ENCODE measurements at places on chromosomes 1 and 21. TPM values are rescaled to one million over a fixed set of nuclear protein-coding genes. Genes with fewer than 3 reads are reported as not detected.

The ATP13A2 gene
- total RNA-seq, result 44.4 TPM

The DYNLT5 gene
- total RNA-seq, result not detected

The LENEP gene
- not detected for total RNA-seq

The BCAN gene
- total RNA-seq, result not detected

The WNT9A gene
- total RNA-seq, result 0.18 TPM

The LEMD1 gene
- not detected for total RNA-seq

The PPCS gene
- total RNA-seq, result 45.3 TPM

The GJB5 gene
- total RNA-seq, result not detected

The SPRR5 gene
- total RNA-seq, result not detected

The SPRR4 gene
- total RNA-seq, result not detected

DNA sequence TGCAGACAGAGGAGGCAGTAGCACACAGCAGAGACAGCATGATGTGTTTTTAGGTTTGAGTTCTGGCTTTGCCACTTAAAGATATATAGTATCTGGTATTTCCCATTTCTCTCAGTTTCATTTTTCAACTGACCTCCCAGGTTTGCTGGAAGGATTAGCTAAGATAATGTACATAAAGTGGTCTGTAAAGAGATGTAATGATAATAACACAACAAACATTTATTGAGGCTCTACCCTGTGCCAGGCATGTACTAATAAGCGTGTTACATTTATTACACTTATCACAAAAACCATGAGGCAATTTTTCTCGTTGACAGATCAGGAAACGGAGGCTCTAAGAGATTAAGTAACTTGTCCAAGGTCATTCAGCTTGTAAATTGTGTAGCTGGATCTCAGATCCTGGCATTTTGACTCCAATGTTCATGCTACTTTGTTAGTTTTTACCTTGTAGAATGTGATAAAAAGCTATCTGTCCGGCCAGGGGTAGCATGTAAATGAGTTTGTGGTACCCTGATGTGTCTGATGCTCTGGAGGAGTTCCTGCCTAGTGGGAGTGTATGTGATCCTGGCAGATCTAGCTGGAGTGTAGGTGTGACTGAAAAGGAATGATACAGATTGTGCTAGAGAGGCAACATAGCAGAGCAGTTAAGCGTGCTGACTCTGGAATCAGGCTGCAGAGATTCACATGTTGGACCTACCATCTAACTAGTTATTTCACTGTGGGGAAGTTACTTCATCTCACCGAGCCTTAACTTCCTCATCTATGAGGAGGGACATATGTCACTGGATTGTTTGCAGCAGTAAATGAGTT, 146.6 kb downstream of the VPS13D start:
- no peak for DNase-seq

- DNase-seq, result peak; percentile 17
Observed at GRCh38 chr1:156025876-156026275, 5.1 kb upstream of the SSR2 start.

DNA sequence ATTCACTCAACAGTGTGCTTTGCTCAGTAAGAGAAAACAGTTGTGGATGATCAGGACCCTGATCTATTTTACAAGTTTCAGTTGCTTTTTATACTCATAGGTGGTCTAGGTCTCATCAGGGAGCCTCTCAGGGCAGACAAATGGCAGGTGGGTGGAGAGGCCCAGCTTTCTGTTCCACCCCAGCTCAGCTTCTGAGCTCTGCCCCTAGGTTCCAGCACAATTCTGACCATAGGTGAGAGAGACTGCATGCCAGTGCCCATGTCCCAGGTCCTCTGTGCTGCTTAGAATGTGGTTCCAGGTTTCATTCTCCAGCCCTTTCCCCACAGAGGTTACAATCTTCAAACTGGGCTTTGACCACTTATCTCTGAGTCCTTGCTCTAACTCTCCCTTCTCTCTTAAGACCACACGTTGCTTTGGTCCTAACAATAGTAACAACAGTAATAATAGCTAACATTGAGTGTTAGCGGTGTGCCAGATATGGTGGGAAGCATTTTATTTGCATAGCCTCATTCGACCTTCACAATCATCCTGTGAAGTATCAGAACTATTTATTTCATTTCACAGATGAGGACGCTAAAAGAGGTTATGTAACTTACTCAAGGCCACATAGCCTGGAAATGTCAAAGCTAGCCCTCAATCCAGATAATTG, 19.6 kb upstream of the DUSP10 start:
- DNase-seq, result no peak

DNA sequence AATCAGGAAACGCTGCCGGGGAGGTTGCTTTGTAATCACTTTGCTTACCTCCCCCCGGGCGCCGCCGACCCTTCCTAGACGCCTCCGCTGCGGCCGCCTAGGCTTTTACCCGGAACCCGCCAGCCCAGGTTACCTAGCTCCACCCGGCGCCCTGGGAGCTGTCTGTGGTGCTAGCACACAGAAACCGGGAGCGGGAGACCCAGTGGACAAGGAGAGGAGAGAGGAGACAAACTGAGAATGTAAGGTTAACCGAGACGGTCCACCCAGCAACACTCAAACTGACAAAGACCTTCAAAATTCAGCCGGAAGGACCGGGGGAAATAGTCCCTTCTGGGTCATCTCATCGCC, 9.8 kb downstream of the BARHL2 start:
- DNase-seq, result no peak

DNA sequence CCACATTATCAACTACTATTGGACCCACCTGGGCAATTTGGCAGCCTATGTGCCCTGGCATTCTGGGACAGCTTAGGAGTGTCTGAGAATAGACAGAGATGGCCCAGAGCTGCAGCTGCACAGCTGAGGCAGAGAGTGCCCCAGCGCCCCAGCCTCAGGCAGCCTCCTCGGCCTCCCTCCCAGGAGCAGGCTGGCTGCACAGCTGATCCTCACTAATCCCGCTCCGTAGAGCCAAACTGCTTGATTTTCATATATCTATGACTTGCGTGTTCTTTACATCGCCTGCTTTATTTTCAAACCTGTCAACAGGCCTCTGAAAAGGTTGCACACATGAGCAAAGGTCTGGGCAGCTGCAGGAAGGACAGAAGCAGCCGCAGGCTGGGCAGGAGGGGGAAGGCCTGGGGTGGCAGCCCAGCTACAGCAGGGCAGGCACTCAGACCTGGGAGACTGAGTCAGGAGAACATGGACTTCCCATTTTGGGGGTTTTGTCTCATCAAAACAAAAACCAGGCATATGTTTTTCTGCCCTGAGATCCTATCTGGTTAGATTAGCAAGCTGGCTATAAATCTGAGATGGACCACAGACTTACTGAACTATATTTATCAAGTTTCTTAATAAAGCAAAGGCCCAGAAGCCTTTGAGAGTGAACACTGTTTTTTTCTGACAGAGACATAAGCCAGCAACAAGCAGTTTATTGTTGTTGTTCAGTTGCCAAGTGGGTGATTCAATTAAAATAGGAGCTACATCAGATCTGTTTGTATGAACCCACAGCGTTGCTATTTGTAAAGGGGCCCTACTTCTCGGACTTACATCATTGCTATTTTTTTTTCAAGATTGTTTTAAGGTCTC, 301.8 kb upstream of the DUSP10 start:
- DNase-seq, result no peak

GRCh38 chr1:67816506-67816905, 16.8 kb downstream of the GNG12 start:
- no peak for DNase-seq

GRCh38 chr1:158203693-158204457, 23.2 kb downstream of the CD1D start:
- no peak for DNase-seq

DNA sequence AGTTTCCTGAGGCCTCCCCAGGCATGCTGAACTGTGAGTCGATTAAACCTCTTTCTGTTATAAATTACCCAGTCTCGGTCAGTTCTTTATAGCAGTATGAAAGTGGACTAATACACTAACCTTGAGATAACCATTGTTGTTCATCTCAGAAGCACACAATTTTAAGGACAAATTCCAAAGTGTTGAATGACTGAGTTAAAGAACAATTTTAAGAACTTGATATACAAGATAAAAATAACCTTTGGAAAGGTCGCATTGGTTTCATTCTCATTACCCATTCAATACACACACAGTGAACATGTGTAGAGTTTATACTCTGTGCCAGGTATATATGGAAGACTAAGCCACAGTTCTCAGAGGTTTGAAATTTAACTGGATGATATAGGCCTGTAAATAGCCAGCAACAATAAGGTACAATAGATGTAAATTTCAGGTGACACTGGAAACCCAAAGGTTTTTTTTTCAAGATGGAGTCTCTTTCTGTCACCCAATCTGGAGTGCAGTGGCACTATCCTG, 19.1 kb upstream of the SRSF10 start:
- no peak for DNase-seq

DNA sequence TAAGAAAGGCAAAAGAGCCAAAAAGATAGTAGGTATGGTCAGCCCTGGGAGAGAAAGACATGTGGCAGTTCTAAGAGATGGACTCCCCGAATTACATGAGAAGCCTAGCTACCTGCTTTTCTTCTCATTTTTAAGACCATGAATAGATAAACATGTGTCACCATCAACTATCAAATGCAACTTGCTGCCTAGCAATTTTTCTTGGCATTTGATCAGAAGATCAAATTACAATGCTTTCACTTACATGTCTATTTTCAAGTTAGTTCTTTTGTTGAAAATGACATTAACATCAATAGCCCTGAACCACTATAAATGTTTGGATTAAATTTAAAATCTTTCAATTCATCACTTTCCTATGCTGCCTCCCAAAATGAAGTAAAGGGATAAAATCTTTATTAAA, 212.3 kb downstream of the HHIPL2 start:
- no peak for DNase-seq

DNA sequence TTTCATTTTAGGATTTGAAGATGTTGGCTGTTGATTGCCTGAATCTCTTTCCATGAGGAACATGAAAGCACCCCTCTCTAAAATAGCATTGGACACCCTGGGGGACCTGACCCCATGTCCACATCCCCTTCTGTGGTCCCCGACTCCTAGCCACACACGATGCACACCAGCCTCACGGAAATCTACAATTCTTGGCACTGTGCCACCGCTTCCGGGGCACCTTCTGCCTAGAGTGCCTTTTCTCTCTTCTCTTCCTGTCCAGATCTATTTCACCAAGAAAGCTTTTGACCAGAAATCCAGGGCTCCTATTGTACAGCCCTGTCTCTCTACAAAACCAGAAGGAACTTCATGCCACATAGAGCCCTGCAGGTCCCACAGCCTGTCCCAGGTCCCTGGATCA, 50.3 kb downstream of the MYSM1 start:
- DNase-seq, result no peak

GRCh38 chr1:9340172-9340854, 47.6 kb downstream of the SPSB1 start:
- DNase-seq, result no peak

DNA sequence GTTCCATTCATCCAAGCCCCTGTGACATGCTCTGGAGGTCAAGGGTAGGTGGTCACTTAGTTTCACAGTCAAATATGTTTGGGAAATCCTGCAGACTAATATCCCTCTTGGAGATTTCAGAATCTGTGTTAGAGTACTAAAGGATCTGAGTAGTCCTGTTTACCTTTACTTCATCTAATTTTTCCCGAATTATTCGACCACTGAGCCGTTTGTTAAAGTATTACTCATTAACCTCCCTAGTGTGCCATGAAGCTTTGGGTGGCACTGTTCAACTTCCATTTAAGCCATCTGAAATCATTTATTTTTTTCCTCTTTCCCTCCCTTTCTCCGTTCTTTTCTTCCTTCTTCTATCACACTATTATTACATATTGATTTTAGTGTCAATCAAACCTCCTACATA, 109.9 kb downstream of the NGF start:
- no peak for DNase-seq

- DNase-seq, result no peak
Observed at GRCh38 chr1:207815913-207816291, 64.0 kb downstream of the CD46 start.

DNA sequence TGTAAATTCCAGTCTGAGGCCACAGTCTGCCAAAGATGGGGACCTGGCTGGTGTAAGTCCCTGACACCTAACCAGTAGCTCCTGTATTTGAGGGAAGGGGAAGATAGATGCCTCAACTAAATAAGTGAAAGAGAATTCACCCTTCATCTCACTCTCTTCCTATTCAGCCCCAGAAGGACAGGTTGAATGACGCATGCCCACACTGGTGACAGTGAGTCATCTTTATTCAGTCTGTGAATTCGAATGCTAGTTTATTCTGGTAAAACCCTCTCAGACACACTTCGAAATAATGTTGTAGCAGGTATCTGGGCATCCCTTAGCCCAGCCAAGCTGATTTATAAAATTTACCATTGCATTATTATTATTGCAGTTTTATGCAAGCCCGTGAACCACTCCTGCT, 617.0 kb upstream of the PRMT6 start:
- DNase-seq, result no peak

DNA sequence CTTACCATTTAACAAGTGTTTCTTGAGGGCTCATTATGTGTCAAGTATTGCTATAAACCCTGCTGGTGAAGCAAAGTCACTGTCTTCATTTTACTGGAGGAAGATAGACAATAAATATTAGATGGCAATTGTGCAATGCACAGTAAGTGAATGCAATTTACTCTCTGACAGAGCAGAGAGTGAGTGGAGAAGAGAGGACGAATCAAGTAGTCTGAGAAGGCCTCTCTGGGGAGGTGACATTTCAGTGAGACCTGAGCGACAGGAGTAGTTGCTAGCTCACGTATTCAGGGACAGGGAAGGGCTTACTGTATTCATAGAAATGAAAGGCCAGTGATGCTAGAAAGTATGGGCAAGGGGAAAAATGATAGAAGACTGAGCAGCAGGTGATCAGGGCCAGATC, 1.2 kb upstream of the NMNAT2 start:
- no peak for DNase-seq

- no peak for DNase-seq
Observed at GRCh38 chr1:45887156-45887842, 83.9 kb downstream of the MAST2 start.

DNA sequence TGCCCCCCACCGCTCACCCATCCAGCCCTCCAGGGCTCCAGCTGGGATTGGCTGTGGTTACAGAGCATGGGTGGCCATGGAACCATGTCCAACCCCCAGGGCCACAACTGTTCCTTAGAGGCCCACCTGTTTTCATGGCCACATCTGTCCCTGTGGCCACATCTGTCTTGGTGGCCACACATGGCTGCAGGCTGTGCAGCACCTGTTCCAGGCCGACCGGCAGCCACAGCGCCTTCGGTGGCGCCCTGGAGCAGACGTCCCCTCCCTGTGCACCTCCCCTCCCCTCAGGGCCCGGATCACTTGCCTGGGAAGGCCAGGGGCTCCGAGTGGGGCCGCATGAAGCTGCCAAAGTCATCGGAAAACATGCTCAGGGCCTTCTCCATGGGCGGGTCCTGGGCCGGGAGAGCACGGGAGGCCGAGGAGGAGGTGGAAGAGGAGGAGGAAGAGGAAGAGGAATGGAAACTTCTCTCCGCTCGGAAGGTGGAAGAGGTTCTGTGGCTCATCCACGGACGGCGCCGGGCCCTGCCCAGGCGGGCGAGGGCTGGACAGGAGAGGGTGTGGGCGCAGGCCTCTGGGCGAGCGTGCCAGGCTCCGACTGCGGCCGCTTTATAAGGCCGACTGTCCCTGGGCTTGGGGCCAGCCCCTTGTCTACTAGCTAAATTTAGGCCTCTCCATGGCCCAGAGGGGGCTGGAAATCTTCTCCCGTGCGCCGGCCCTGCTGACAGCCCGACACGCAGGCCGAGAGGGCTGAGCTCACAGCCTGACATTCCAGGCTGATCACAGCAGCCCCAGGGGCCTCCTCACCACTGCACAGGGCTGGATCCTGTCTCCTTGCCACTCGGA, at the start of gene HSPB7:
Gene HSPB7 (minus strand): TSS at position 583 of the 843 bp plus-strand sequence. CDS start 80 bp downstream, at position 503.
- DNase-seq, result no peak

- no peak for DNase-seq
Observed at GRCh38 chr1:190904091-190904695, 426.5 kb upstream of the BRINP3 start.

Measured in T-helper 17 cell (primary cell).